ENCODE measurements at places on chromosomes 4 and X. TPM values are rescaled to one million over a fixed set of nuclear protein-coding genes. Genes with fewer than 3 reads are reported as not detected.

GRCh38 chrX:130654409-130654950 is 248.5 kb downstream of the ENOX2 start:
- DNase-seq = no peak

MAMLD1 gene
- 3.7 TPM for total RNA-seq

FRMPD4 gene
- 0.03 TPM for total RNA-seq

- DNase-seq = no peak
Measured at GRCh38 chrX:137926090-137926489, 360.2 kb downstream of the ZIC3 start.

DHRSX gene
- total RNA-seq = 23.9 TPM

IQCM gene
- not detected for total RNA-seq
